ENCODE measurements at places on chromosomes 7 and 10.

DNA sequence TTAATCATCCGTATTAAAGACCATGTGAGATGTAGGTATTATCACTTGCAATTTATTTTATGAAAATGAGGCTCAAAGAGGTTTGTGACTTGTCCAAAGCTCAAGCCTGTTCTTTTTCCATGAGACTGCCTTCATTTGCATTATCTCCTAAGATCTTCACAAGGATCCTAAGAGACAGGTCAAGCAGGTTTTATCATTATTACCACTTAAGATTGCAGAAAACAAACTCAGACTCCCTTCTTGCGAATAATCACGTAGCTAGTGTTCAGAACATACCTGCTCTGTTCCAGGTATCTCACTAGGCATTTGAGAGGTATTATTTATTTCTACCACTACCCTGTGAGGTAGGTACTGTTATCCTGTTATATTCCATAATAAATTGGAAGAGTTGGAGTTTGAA lies 64.8 kb downstream of the ZNRF2 start:
- DNase-seq: no peak

- DNase-seq: no peak
Observed at GRCh38 chr7:108384716-108385483, 71.3 kb downstream of the NRCAM start.

- no peak for DNase-seq
Observed at GRCh38 chr7:125661677-125662076, 732.1 kb upstream of the POT1 start.

GRCh38 chr10:132158122-132158741 lies 28.5 kb upstream of the DPYSL4 start:
- no peak for DNase-seq

- peak; percentile 27 for DNase-seq
Observed at GRCh38 chr7:114409750-114410149, 4.9 kb upstream of the FOXP2 start.

- DNase-seq: no peak
Observed at GRCh38 chr10:24255881-24256311, 47.0 kb downstream of the KIAA1217 start.

GRCh38 chr10:95485056-95485844 lies 75.9 kb downstream of the SORBS1 start:
- DNase-seq: no peak

DNA sequence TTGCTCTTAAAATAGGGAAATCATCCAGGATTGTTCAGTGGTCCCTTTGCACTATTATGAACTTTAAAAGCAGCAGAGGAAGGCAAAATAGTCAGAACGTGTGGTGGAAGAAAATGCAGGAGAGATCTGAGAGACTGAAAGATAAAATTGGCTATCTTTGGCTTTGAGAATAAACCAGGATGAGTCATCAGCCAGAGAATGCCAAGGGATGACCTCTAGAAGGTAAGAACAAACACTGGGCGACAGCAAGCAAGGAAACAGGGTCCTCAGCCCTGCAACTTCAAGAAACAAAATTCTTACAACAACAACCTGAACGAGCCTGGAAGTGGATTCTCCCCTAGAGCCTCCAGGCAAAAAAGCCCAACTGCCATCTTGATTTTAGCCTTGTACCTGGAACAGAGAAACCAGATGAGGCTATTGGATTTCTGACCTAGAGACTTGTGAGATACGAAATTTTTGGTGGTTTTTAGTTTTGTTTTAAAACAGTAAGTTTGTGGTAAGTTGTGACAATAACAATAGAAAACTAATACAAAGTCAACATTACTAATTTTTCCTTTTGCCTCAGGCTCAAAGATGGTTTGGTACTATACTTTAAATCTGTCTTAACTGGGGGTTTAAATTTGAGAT lies 130.2 kb upstream of the CNTNAP2 start:
- no peak for DNase-seq

- no peak for DNase-seq
Observed at GRCh38 chr10:22466763-22467334, 121.6 kb downstream of the SPAG6 start.

GRCh38 chr7:140714331-140715040 lies 18.0 kb downstream of the NDUFB2 start:
- no peak for DNase-seq

DNA sequence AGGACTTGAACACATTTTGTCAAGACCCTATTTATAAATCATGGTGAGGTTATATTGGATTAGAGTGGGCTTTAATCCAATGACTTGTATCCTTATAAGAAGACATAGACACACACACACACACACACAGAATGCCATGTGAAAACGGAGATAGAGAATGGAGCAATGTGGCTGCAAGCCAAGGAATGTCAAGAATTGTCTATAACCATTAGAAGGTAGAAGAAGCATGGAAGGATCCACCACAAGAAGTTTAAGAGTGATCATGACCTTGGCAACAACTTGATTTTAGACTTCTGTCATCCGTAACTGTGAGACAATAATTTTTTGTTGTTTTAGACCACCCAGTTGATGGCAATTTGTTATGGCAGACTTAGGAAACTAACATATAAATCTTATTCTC lies 514.2 kb downstream of the TFEC start:
- no peak for DNase-seq
